Gastrocnemius medialis (tissue), 4 donors: ENCODE measurements at places on chromosomes 5 and 9.

DNA sequence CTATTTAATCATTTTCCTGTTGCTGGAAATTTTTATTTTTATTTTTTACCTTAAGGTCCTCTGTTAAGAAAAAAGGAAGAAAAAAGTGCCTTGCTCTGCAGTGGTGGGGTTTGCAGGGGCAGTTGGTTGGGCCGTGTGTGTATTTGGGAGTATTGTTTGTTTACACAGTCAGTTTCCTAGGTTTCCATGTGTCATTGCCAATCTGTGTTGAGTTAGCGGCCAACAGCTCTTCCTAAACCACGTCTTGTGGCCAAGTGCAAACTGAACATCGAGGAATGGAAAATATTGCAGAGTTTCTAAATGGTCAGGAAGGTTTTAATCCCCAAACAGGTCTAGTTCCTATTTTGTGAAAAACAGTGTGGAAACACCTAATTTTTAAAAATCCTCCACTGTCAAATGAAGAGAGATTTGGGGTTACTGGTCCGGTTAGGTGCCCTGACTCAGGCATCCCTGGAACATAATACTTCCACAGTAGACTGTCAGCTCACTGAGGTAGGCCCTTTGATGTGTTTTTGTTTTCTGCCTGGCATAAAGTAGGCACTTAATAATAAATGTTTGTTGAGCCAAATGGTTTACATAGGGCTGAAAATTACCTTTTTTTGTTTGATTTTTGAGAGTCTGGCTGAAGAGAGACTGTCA lies 37.0 kb downstream of the MAMDC2 start:
- DNase-seq = no peak

DNA sequence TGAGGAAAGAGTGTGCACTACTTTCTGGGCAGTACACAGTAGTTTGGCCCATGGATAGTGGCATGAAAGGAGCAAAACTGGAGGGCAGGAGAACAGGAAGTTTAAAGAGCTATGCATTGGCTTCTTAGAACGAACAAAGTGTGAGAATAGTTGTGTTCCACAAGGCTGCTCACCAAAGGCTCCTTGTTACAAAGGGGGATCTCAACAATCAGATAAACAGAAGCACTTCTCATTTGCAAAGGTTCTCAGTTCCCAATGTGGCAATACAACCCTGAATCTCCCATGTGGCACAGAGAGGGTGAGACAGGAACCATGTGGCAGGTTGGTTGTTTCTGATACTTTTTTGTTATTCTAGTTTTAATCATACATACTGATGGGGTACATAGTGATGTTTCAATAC lies 158.4 kb downstream of the CARTPT start:
- DNase-seq = no peak

DNA sequence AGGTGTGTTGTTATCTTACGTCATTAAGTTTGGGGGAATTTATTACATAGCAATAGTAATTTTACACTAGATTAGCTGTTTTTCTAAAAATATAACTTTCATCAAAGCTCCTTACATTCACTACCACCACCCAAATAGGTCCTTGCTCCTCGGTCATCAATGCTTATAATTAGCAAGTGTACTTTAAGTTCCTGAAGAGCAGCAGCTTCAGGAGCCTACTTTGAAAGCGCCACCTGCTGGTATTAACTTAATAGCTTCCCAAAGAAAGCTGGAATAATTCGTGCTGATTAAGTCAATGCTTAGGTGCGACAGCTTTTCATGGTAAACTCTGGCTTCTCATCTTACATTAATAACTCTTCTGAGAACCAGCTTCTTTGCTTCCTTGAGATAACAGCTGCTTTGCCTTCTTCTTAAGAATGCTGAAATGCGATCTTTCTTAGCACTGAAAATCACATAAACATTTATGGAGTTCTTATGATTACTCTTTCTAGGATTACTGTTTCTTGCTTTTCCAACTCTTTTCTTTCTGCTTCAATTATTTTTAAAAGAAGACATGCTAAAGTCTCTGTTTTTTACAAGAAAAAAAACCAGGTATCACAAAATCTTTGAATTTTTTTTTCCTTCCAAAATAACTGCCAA lies 10.0 kb upstream of the C5 start:
- DNase-seq = no peak

- DNase-seq = no peak
These were observed 11.1 kb upstream of the SPATA31E1 start for GRCh38 chr9:87871425-87872078.

GRCh38 chr5:172101547-172102217 lies 86.3 kb downstream of the STK10 start:
- no peak for DNase-seq
